ENCODE measurements at places on chromosomes 13 and 19.

- DNase-seq, result no peak
These were observed 310.7 kb downstream of the RFC3 start for GRCh38 chr13:34128661-34129060.

DNA sequence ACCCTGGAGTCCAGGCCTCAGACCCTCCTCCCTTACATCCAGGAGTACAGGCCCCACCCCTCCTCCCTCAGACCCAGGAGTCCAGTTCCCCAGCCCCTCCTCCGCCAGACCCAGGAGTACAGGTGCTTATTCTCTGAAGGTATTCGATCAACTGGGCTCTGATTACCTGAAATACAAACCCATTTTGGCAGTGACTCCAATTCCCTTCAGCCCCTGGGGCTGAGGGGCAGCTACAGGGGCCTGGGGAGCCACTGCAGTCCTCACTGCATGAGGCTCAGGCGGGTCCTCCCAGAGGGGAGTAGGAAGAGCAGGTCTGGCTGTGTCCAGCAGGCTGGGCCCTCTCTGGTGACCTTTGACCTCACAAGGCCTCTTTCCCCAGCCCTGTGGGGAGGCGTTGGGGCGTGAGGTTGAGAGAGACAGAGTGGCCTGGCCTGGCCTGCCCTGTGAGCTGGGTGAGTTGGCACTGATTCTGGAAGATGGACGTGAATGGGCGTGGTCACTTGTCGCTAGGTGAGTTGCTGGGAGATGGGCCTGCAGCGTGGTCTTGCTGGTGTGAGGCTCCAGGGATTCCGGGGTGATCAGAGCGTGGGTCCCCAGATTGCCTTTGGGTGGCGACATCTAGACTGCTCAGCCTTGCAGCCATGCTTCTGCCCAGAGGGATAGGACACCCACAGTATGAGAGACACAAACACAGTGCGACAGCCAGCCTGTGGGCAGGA is 3.1 kb downstream of the BCAT2 start:
- DNase-seq, result no peak

GRCh38 chr13:70107125-70107497 is 515 bp upstream of the ATXN8OS start:
- DNase-seq, result no peak

DNA sequence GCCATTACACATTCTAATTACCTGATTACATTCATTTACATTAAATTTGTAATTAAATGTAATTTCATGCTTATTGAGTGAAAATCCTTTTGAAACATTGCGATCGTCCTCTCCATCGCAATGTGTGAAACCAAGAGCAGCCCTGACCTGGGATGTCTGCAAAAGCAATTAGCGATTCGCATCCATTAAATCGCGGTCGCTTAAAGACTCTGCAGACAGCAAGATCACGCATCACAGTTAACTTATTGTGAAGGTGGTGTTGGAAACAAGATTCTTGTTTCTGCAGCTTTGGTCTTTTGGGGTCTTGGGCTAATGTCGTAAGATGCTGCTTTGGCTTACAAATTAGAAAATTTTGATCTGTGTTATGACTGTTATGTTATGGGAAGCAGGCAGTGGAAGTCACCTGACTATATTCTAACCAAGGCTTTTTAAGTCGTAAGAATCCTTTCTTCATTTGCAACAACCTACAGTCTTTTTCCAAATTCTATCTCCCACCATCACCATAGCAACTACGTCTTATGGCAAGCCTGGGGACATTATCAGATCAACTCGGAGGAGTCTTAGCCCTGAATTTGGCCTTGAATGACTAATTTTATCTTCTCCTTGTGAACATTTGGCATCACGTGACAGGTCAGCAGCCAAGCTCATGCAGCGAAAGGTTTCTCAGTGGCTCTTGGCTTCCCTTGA is 142.8 kb upstream of the SOX1 start:
- no peak for DNase-seq

DNA sequence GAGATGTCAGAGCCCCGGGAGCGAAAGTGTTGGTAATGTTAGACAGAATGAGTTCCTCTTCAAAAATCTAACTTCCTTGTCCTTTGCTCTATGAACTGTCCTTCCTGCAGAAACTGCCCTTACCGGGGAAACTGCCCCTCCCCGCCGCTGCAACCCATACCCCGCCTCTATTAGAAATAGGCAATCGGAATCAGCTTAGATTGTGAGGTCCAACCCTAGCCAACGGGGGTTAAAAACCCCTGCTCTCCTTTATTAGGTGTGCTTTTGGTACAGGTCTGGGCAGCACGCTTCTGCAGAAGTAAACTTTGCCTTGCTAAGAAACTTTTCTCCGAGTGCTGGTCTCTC is 11.5 kb upstream of the CAPNS1 start:
- DNase-seq, result no peak

DNA sequence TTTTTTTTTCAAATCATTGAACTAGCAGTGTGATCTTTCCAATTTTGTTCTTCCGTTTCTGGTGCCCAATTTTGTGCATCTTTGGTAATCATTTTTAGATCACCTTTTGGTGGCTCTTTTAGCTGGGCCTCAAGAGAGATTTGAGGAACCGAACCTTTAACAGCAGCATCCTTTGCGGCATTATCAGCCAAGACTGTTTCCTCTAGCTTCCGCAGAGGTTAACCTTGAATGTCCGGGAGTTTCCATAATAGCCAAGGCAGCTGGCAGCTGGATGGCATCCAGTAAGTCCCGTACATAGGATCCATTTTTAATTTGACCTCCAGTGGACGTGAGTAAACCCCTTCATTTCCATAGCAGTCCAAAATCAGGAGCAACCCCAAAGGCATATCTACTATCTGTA is 9.6 kb downstream of the IRGC start:
- DNase-seq, result no peak

DNA sequence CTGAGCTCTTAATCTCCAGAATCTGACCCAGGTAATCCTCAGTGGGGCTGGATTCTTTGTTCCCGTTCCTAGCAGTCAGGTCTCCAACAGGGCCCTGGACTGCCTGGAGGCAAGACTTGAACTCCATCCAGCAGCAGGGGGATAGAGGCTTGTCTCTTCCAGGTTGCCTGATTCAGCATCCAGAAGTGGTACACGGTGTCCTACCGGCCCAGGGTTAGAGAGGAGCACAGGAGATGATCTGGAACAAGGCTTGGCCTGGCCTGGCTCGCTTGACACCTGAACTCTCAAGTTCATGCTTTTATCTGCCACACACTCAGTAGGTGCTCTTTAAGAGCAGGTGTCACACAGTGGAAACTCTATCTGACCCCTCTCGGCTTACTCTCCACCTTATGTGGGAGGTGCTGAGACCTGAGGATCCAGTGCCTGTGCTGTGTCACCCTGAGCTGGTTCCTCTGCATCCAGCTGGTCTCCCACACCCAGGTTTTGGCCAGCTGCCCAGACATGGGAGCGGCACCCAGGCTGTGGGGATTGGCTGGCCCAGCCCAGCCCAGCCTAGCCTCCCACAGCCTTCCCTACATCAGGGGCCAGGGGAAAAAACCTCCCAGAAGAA is at the start of gene CYP4F3:
Gene CYP4F3, plus strand, starts transcription at position 604 of the 610 bp plus-strand sequence. CDS start 519 bp downstream, outside the sequence.
- DNase-seq, result no peak
